ENCODE measurements at places on chromosomes 13 and 19.

DNA sequence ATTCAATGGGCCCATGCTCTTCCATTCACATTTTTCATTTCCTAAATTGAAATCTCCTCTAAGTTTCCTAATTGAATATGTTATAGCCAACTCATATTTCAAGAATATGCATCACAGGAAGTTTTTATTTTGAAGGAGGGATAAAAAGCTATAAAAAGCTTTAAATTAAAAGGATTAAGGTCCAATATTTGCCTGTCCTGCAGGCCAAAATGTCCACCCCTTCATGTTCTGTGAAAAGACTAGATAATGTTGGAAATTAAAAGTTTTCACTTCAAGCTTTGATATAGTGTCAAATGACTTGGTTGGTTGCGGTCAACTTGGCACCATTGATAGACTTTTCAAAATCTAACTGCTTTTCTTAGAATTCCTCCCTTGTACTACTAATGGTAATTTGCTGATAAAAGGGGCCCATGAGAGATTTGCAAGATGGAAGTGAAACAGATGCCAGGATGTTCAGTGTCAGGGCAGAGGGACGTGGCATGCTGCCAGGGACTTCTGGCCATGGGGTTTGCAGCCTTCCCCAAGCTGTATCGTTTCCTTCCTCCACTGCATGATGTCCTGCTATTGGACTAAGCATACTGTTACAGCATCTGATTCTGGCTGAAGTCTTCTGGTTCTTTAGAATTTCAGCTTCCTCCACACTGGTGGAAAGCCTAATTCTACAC lies 547.3 kb upstream of the MIR17HG start:
- DNase-seq, result no peak

- no peak for DNase-seq
Measured at GRCh38 chr13:111288276-111288675, 32.2 kb upstream of the TEX29 start.

- DNase-seq, result no peak
Measured at GRCh38 chr13:114131583-114132418, 622 bp downstream of the RASA3 start.

- DNase-seq, result no peak
Measured at GRCh38 chr13:45024847-45025246, 35.5 kb downstream of the GPALPP1 start.

DNA sequence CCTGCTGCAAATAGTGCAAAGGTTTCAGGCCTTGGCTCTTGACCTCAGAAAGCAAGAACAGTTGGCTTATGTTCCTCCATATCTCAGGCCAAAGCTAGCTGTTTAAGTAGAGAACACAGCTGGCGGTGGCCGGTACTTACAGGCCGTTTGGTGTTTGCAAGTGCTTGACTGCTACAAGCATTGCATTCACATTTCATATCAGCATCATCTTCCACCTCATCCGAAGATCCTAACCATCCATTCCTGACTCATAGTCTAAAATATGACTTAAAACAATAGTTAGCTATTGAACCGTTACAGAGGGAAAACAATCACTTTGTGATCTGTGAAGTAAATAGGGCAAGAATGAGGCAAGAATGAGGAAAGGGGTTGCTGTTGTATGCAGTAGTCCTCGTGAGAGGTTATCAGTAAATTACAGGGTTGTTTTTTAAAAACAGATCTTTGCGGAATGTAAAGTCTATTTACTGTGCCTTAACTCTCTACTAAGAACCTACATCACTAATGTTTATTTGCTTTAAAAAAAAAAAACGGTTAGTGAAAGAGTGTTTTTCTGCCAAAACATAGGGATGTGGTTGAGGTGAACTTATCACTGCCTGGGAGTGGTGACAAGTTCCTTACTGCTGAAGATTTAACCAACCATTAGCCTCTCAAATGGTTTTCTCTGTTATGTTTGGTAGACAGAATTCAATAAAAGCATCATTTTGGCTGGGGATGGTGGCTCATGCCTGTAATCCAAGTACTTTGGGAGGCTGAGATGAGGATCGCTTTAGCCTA lies 21.6 kb upstream of the WDR88 start:
- no peak for DNase-seq

DNA sequence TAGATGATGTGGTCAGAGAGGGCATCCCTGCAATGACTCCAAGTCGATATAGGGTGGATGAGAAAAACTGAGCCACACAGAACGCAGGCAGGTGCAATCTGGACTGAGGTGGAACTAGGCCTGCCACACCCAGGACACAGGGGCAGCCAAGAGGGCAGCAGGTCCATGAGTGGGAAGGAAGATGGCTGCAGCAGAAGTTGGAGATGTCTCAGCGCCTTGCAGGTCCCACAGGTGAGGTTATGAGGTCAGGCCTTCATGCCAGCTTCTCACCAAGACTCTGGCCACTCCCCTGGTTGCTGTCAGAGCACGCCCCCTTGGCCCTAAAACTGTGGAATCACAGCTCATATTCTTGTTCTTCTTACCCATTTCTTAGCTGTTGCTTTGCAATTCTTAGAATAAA lies 147.7 kb upstream of the VSTM2B start:
- DNase-seq, result no peak
